ENCODE measurements at places on chromosomes 12 and 14. TPM values are rescaled to one million over a fixed set of nuclear protein-coding genes. Genes with fewer than 3 reads are reported as not detected.
A peak's percentile ranks its signal among the peaks of the same experiment; 100 is the strongest.

GRCh38 chr12:29616664-29617406 is 119.3 kb upstream of the OVCH1 start:
- no peak for DNase-seq

Gene DIO3
- 5.9 TPM for polyA plus RNA-seq

GRCh38 chr12:57268264-57268663 is 17.3 kb upstream of the STAC3 start:
- no peak for DNase-seq

DNA sequence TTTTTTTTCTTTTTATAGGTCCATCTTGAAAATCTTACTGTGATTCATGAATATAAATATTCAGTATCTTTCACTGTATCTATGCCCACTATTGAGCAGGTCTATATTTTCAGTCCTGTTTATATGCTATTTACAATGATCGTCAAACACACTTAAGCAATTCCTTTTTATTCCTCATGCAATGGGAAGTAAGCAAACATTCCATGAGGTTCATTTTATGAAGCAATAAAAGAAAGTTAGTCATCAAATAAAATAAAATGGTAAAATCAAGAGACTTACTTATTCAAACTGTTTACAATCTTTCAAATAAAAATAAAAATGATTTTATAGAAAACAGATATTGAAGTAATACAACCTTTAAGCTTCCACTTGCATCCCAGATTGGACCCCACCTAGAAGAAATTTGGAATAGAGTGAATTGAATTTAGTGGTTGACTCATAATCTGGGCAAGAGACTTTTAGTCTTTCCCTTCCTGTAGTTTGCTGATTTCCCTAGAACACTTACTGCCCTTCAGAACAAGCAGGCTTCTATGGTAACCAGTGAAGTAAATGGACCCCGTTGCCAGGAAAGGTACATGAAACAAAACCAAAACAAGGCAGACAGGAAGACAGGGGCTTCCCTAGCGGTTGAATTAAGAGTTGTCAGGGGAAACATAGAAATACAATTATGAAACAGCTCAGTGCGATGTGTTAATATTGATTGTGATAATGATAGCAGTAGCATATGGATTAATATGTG is 241.0 kb upstream of the ATP2B1 start:
- DNase-seq = peak; percentile 75

Gene TAS2R31
- 0.82 TPM for polyA plus RNA-seq

DNA sequence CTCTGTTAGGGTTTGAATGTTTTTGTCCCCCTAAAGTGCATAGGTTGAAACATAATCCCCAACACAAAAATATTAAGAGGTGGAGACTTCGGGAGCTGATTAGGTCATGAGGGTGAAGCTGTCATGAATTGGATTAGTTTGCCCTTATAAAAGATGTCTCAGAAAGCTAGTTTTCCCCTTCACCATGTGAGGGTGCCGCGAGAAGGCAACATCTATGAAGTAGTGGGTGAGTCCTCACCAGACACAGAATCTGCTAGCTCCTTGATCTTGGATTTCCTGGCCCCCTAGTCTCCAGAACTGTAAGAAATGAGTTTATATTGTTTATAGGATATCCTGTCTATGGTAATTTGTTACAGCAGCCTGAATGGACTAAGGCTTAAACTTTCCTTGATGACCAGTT is 301.5 kb upstream of the ATP2B1 start:
- DNase-seq = no peak

- no peak for DNase-seq
Measured at GRCh38 chr12:3593906-3594483, 103.0 kb downstream of the PRMT8 start.

DNA sequence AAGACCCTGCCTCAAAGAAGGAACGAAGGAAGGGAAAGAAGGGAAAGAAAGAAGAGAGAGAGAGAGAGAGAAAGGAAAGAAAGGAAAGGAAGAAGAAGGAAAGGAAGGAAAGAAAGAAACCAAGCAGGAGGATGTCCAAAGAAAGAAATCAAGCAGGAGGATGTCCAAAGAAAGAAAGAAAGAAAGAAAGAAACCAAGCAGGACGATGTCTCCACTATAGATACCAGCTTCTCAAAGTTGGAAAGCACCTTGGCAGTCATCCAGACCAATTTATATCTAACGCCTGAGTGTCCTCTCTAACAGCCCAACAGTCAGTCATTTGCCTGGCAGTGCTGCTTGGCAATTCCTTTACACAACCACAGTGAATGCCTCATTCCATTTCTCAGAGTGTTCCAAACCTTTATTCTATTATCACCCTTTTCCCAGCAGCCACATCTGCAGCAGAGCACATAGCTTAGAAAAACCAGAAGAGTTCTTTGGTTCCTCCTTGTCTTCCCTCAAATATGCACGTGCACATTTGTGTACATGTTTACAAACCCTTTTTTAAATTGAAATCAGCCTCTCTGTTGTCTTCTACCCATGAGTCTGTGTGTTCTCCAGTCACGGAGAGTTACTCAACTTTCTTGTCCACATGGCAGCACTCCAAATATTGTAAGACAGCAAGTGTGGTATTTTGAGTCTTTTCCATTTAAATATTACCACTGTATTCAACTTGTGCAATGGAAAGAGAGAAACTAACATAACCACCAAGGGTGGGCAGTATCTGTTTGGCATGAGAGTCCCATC is 138.4 kb downstream of the STXBP6 start:
- peak; percentile 56 for DNase-seq

GRCh38 chr12:13367973-13368372 is 171.4 kb downstream of the EMP1 start:
- no peak for DNase-seq

DNA sequence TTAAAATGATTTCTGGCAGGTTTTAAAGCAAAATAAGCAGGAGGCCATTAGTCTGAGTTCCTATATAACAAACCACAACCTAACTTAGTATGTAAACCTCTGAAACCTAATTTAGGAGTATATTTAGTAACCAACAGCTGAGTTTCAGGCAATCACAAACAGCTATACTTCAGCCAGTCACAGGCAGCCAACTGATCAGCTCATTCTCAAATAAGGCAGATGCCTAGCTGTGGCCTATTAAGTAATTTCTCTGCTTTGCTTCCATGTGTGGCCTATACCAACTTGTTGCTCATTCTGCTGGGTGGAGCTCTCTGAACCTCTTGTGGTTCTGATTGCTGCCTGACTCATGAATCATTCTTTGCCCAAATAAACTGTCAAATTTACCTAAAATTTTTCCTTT is 408.9 kb upstream of the FBXO33 start:
- no peak for DNase-seq

- DNase-seq = no peak
Measured at GRCh38 chr14:100644383-100644782, 57.2 kb upstream of the BEGAIN start.

Gene MANSC4
- polyA plus RNA-seq = 0.19 TPM

DNA sequence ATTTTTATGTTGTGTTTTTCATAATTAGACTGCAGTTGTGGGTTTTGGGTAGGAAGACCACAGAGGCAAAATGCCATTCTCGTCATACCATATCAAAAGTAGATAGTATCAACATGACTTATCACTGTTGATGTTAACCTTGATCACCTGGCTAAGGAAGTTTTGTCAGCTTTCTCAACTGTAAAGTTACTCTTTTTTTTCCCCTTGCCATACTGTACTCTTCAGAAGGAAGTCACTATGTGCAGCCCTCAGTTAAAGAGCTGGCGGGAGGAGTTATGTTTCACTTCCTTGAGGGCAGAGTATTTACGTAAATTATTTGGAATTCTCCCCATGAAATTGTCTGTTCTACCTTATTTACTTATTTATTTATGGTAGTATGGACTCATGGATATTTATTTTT is 78.7 kb downstream of the PRORP start:
- DNase-seq = no peak

GRCh38 chr12:2338991-2339431 is 286.2 kb downstream of the CACNA1C start:
- no peak for DNase-seq

Gene SRGAP1
- polyA plus RNA-seq = 8.6 TPM

Gene TMTC2
- 12.1 TPM for polyA plus RNA-seq

Gene ADAMTS20
- 0.49 TPM for polyA plus RNA-seq

- DNase-seq = no peak
Measured at GRCh38 chr14:40252817-40253447, 820.7 kb upstream of the FBXO33 start.

DNA sequence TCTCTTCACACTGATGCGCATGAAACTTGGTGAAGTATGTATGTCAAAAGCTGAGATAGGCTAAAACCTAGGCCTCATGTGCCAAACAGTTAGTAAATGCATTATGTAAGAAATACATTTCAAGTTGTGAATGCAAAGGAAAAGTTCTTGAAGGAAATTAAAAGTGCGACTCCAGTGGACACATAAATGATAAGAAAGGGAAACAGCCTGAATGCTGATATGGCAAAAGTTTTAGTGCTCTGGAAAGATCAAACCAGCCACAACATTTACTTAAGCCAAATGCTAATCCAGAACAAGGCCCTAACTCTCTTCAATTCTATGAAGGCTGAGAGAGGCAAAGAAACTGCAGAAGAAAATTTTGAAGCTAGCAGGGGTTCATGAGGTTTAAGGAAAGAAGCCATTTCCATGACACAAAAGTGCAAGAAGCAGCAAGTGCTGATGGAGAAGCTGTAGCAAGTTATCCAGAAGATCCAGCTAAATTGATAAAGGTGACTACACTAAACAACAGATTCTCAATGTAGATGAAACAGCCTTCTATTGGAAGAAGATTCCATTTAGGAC is 74.2 kb downstream of the GARIN6 start:
- no peak for DNase-seq

- no peak for DNase-seq
Measured at GRCh38 chr14:80933282-80933681, 8.3 kb downstream of the CEP128 start.

- no peak for DNase-seq
Measured at GRCh38 chr12:19058235-19059021, 71.1 kb upstream of the PLEKHA5 start.

Gene CCDC177
- 0.07 TPM for polyA plus RNA-seq

Gene TPCN1
- polyA plus RNA-seq = 65.5 TPM

DNA sequence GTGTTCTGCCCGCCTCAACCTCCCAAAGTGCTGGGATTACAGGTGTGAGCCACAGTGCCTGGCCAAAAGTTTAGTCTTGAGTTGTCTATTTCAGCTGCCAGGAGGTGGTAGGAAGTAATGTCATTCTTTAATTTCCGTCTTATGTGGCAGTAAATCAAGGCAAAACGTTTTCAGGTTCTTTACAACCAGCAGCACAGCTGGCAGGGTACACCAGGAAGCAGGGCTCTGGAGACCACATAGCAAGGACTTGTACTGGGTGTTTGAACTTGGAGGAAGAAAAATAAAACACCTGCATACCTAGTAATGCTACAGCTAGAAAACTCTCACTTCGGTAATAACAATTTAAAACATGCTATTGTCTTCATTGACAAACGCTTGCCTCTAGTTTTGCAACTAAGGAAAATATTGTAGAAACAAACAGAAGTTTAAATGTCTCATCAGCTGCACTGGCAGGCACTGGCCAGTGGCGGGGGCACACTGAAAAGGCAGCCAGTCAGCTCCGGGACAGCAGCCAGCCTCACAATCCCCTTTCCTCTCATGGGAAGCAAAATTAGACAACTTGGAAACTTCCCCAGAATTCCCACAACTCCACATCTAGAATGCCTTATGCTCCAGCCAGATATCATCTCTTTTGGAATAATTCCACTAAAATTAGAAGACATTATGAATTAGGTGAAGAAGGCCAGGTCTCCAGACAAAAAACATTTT is 72.2 kb downstream of the CLIP1 start:
- DNase-seq = no peak

DNA sequence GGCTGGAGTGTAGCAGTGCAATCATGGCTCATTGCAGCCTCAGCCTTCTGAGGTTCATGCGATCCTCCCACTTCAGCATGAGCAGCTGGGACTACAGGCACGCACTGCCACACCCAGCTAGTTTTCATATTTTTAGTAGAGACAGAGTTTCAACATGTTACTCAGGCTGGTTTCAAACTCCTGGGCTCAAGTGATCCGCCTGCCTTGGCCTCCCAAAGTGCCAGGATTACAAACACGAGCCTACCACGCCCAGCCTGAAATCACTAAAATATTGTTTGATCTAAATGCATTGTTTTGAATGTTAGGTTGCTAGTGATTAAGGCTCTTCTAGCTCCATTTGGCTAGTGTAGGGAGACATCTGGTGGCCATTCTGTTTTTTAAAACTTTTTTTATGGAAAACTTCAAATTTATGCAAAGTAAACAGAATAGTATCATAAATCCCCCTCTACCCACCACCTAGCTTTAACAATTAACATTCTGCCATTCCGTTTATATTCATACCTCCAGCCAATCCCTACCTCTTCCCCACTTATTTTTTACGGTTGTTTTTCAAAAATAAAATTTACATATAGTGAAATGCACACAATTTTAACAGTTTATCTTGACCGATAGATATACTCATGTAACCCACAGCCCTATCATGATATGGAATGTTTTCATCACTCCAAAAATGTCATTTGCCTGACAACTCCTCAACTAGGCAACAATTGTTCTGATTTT is 37.8 kb downstream of the MYO1H start:
- DNase-seq = peak; percentile 32

GRCh38 chr14:71142375-71143038 is 235.2 kb downstream of the PCNX1 start:
- no peak for DNase-seq

- no peak for DNase-seq
Measured at GRCh38 chr12:132319359-132319950, 9.9 kb downstream of the GALNT9 start.

GRCh38 chr14:102417001-102417431 is 54.3 kb downstream of the TECPR2 start:
- DNase-seq = no peak
